ENCODE measurements at places on chromosomes 3 and 15.

DNA sequence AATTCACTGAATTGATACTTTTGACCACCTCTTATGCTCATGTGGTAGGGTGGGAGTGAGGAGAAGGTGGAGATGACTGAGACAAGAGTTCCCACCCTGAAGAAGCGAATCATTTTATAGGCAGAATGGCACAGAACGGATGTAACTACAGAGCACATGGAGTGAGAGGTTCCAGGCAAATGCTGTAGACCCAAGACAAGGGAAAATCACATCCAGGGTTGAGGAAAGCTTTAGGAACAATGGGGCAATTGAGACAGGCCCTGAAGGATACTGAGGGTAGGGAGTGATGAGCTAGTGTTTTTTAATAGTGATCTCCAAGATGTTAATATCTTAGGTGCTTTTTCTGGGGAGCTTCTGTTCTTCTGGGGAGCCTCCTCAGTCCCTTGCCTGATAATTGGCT is 8.1 kb downstream of the PCCB start:
- DNase-seq, result no peak

GRCh38 chr3:13823692-13824091 is 56.2 kb downstream of the WNT7A start:
- no peak for DNase-seq

- no peak for DNase-seq
Measured at GRCh38 chr3:152243721-152244516, 24.8 kb upstream of the MBNL1 start.

DNA sequence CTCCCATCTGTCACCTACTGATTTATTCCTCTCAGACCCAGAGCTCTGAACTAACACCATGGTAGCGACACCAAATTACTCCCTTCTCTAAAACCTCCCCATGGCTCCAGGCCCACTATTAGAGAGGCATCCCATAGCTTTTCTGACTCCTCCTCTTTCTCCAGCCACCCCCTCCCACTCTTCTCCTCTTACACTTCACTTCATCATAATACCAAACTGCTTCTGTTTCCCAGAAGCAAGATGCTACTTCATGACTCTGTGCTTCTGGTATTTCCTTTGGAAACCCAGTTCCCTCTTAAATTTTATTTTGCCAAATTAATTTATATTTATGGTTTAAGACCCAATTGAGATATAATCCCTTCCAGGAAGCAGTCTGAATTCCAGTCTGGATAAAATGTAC is 465.1 kb upstream of the PDZRN3 start:
- DNase-seq, result no peak

DNA sequence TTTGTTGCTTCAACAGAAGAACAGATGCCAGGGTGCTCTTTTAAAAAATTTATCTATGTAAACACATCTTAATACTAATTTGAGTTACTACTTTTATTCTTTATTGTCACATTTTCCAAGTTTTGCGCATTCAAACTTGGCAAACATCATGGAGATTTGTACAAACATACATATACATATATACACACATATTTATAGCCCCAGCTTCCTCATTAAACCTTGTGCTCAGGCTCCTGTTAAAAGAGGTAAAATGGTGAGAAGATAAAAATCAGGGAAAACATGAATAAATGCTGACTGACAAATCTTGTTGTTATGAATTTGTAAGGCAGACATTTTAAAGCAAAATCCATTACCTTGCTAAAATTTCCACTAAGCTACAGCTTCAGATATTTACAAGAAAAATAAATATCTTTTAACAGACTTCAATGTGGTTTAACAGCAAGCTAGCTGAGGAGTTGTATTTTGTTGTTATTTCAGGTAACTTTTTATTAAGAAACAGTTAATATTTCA is 27.1 kb downstream of the CDV3 start:
- DNase-seq, result no peak
